ENCODE measurements at places on chromosomes 3 and 15.

- DNase-seq, result no peak
Measured at GRCh38 chr15:60000113-60000823, 3.8 kb upstream of the FOXB1 start.

DNA sequence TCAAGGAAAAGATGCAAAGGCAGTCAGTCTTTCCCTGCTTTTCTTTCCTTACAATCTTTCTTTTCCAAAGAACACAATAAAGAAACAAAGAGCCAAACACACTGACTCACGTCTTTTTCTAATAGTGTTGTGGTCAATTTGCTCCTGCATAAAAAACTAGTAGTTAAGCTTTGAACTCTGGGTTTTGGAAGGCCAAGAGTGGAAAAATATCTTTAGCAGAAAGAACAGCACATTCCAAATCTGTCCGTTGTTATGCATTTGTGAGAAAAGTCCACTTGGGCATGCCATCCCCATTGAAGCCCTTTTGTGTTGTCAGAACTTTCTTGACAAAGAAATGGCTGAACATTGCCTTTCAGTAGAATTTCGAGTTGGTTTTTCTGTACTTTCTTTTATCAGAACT lies 18.2 kb downstream of the COL8A1 start:
- no peak for DNase-seq

GRCh38 chr3:168034152-168034928 lies 61.4 kb downstream of the GOLIM4 start:
- no peak for DNase-seq

DNA sequence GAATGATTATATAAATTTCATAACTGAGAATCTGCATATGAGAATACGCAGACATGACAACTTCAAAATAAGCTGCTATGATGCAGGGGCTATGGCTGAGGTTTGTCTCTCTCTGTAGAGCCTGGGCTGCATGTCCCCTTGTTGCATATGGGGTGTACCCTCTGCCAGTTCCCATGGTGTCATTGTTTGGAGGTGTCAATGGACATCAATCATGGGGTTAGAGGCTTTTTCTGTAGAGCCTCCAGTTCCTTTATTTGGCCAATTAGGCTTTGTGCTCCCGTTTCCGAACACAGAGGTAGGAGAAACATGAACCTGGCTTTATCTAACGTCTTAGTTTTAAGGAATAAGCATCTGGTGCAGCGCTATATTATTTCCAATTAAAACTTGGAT lies 77.3 kb upstream of the RARB start:
- no peak for DNase-seq

- no peak for DNase-seq
Measured at GRCh38 chr3:104044002-104044401, 1322.7 kb upstream of the ALCAM start.
